ENCODE measurements at places on chromosomes 1 and 21.

- peak; percentile 96 for DNase-seq
These were observed at the start of gene UTP25 for GRCh38 chr1:209827384-209828262. UTP25 (plus strand) TSS chr1:209827972; CDS start chr1:209828064, 92 bp downstream.

GRCh38 chr1:109184687-109185086, 29.0 kb upstream of the SARS1 start:
- DNase-seq: no peak

DNA sequence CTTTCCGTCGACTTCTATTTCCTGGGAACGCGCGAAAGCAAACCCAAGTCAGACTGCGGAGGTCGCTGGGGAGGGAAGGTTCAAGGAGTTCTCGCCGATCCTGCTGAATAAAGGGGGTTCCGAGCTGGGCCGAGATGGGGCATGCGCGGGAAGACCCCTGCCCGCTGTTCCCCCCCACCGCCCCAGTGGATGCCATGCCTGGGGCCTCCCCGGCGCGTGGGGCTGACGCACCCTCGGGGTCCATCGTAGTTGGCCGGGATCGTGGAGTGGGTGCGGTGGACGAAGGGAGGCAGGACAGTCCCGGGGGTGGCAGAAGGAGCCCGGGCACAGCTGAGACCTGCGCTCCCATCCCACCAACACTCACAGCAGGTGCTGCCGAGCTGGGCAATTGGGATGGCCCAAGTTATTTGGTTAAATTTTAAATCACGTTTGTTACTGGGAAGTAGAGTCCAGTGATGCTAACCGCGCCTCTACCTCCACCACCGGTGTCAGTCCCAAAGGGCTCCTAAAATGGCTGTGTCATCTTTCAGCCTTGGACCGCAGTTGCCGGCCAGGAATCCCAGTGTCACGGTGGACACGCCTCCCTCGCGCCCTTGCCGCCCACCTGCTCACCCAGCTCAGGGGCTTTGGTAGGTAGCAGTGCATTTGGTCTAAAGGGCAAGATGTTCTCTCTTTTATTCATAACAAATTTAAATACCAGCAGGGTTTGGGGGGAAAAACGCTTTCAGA, 801 bp downstream of the MX1 start:
- DNase-seq: no peak

DNA sequence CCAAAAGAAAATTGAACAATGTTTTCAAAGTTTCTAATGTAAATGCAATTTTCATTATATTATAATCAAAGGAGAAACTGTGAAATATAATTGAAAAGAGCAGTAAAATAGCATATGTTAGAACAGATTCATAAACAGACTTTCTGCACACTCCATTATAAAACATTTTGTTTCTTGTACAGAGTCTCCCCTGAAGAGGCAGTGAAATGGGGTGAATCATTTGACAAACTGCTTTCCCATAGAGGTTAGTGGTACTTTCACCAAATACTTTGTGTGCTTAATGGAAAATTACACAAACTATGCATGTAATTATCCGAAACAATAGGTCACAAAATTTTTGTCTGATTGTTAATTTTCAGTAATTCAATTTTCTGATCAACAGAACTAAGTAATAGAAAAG, 1.9 kb downstream of the RGS18 start:
- no peak for DNase-seq

- no peak for DNase-seq
These were observed 253.2 kb downstream of the PTPRC start for GRCh38 chr1:198892065-198892464.

GRCh38 chr1:19353596-19353995, 41.5 kb downstream of the SLC66A1 start:
- DNase-seq: no peak

- peak; percentile 81 for DNase-seq
These were observed 134.9 kb upstream of the B3GALT2 start for GRCh38 chr1:193321242-193321840.

GRCh38 chr1:91997607-91998195, 32.1 kb upstream of the EPHX4 start:
- peak; percentile 64 for DNase-seq

DNA sequence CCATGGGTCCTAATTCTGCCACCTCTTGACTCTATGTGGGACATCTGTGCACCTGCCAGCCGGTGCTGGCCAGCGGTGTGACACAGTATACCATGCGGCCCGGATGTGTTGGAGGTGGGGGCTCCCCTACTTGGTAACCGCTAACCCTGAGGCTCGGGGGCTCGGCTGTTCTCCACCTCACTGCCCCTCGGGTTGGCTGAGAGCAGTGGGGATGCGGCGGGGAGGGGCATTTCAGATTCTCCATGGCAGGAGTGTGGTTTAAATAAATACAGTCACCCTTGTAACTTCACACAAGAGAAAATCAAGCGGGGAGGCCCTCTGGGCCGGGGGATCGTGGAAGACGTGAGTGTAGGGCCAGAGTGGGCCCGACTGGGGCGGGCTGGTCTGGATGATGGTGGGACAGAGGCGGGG, 11.0 kb downstream of the KRTAP10-1 start:
- no peak for DNase-seq

DNA sequence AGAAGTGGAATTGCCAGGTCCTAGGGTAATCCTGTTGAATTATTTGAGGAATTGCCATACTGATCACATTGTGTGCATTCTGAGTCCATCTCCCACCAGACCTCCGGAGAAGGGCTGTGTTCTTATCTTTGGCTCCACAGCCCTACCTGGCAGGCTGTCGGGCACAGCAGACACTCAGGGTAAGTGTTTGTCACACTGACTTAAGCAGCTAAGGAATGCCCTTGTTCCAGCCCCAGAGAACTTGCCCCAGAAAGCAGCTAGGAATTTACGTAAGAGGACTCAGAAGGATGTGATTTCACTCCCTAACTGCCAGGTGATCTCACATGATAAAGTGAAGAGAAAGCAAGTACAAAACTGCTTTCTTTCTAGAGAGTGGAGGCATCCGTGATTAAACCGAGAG, 21.0 kb downstream of the VASH2 start:
- DNase-seq: no peak

DNA sequence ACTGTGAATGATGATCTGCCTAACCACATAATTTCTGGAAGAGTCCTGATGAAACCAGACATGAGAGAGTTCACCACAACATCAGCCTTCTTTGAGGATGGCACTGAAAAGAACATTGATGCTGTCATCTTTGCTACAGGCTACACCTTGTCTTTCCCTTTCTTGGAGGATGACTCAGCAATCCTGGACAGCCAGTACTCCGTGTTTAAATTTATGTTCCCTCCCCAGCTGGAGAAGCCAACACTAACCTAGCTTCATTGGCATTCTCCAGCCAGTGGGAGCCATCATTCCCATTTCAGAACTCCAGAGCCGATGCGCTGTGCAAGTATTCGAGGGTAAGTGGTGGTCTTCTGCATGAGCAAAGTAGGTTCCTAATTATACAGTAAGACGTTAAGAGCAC, 164.1 kb upstream of the POGK start:
- DNase-seq: no peak

DNA sequence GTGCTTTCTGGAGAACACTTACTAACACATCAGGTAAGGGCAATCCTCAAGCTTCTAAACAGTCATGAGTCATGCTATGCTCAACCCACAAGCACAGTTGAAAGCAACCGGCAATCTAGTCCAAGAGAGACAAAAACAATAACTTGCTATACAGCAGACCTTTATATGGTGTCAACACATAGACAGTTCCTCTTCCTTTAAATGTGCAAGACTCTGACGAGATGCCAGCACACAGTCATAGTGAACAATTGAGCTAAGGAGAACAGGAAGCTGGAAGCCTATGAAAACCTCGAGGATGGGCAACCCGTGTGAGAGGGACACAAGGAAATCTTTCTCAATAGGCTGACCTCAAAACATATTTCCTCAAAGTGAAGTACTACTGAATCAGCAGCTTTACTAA, 5.3 kb downstream of the ADIPOR1 start:
- DNase-seq: peak; percentile 6

DNA sequence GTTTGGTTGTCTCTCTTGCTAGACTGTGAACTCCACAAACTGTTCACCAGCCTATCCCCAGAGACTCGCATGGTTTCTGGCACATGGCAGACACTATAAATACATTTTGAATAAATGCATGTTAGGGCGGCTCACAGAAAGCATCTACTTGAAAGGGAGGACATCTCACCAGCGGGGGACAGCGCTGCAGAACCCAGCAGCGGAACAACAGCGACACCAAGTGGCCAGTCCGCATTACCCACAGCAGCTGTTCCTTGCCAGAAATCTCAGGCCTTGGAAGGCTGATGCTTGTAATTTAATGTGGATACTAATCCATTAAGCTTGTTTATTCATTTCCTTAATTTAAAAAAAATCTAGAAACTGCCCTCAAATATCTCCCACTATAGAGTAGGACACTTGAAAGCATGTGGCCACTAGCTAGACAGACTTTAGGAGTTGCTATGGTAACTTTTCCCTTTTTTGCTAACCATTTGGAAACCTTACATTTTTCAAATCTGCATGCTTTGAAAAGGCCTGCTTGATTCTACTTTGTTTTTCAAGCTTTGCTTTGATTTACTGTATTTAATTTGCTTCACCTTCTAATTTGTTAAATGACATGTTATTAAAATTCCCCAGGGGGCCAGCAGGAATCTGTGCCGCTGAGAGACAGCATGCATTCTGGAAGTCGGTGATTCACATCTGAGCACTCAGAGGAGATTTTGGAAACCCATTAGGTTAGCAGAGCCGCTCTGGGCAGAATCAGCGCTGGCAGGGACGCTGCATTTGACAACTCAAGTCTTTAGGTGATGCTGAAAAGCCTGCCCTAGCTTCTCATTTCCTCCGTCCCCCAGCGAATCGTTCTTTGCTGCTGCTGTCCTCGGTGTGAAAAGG, 63.5 kb upstream of the SSX2IP start:
- DNase-seq: peak; percentile 53

Data from astrocyte of the cerebellum (primary cell).